ENCODE measurements at places on chromosomes 4 and X.

DNA sequence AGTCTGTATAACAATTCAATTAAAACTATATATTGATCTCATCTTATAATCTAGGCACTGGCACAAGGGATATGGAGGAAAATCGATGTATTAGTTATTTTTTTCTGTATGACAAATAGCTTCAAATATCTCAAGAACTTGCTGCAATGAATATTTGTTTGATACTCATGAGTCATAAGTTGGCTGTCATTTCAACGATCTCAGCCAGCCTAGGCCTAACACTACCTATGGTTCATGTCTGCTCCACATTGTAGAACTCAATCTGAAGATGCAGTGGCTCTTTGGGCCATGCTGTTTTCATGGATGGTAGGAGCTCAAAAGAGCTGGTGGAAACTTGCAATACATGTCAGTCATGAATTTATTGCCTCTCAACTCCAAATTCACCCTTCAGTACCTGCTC is 44.7 kb downstream of the MAGEB17 start:
- no peak for DNase-seq

GRCh38 chrX:23616361-23616760 is 50.9 kb upstream of the PRDX4 start:
- DNase-seq: peak; percentile 59

DNA sequence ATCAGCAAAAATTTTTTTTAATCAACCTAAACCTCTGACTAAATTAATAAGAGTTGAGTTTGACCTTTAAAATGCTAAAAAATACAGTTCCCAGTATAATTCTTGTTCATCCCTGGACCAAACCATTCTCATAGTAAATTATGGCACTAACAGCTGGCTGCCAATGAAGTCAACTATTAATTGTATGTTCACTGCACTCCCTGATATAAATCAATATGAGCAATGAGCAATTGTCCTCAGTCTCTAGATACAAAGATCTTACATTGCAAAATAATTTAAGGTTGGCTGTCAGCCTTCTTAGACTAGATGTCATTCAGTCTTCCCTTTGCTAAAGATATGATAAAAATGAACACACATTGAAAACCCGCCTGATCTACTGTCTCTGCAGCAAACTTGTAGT is 39.3 kb downstream of the NKX6-1 start:
- no peak for DNase-seq

DNA sequence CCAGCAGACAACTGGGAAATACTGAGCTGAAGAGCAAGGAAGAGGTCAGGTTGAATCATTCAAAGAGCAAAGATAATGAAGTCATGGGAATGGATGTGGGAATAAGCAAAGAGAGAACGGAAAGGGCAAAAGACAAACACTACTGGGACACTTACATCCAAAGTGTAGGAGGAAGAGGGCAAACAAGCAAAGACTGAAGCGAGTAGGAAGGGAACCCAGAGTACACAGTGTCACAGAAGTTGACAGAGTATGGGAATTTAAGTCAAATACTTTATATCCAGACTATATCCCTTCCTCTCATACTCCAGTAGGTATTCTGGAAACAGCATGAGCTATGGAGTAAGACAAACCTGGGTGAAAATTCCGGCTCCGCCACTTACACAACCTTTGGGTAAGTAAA is 12.5 kb downstream of the GPC3 start:
- no peak for DNase-seq

DNA sequence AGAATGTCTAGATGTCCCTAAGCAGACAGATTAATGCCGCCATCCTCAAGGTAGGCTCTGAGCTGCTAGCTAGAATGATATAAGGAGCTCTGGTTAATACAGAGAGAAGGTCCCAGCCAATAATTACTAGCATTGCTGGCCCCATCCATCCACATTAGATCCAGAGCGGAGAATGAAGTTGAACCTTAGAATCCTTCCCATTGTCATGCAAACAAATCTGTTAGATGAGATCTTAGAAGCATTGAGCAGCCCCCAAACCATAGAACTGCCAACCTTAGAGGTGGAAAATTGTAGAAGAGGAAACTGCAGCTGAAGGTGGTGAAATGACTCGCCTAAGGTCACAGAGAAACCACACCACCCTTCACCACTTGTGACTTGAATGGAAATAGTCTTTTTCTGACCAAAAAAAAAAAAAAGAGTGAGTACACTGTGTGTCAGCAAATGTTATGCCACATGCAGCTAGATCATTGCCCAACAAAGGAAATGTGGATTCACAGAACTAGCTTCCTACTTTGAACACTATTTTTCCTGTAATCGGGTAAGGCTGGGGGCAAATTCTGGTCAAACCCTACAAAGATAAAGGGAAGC is 162.1 kb downstream of the SMIM20 start:
- no peak for DNase-seq

DNA sequence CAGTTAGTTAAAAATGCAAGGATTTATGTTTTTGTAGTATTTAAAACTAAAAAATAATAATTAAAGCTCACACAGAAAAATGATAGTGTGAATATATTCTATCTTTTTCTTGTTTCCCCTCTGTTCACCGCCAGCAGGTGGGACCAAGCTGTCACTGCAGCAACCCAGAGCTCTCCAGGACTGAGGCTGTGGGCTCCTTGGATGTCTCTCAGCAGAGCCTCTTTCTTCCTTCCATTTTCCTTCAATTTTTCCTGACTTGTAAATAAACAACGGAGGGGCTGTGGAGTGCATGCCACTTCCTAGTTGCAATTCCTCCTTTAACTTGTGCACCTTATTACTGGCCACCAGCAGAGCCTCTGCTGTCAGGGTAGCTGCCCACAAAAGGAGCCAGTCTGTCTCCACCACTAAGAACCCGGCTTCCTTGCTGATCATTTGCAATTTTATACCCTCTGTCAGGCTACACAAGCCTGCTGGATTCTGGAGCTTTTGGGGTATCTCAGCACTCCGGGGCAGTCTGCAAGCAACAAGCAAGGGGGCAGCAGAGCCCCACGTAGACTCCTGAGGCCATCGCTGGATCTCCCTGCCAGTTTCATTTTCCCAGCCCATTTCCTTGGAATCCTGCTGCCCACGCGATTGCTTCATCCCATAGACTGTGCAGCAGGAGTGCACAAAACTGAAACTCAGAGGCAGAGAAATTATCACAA is 1467.4 kb downstream of the C4orf33 start:
- no peak for DNase-seq

GRCh38 chr4:99943904-99944437 is 2.4 kb downstream of the DNAJB14 start:
- DNase-seq: no peak
